Fibroblast of the aortic adventitia (primary cell): ENCODE measurements at places on chromosomes 3 and 15.

DNA sequence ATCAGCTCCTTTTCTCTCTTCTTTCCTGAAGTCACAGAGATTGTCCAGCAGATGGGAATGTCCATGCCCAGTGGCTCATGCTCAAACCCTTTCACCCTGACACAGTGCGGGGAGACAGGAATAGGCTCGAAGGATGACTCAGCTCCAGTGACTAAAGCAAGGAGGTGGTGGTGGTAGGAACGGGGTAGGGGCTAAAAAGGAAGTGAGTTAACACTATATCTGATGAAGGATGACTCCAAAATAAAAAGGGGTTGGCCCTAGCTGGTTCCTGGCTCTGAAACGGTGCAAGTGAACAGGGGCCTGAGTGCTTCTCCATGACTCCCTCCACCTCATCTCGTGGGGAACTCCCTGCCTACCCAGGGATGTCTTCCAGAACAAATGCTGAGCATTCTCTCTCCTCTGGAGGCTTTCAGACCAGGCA, 167.4 kb upstream of the LPP start:
- DNase-seq = peak; percentile 84

DNA sequence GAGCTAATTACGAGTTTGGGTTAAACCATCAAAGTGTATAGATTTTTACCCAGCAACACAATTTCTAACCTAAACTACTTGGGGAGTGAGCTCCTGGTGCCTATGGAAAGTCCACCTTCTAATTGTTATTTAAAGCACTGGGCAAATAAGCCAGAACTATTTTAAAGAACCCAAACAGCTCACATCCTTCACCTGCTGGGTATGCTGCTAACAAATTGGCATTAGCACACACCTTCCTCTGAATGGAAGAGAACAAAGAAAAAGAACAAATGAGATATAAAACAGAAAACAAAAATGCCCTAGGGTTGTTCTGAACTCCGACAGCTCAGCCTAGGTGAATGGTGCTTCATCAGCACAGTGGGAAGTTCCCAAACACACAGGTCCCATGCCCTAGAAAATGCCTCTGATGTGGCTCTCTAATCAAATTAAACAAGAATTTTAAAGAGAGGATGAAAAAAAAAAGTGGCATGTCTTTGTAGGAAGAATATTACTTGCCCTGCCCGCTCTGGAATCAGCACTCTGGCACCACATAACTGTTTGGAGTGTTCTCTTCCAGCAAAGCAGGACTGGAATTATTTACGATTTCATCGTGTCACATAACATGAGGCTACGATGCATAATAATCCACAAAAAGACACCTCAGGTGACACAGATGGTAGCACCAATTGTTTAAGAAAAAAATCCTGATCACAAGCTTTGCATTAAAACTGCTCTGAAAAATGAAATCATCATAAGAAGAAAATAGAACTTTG, 334.4 kb downstream of the GBE1 start:
- no peak for DNase-seq

DNA sequence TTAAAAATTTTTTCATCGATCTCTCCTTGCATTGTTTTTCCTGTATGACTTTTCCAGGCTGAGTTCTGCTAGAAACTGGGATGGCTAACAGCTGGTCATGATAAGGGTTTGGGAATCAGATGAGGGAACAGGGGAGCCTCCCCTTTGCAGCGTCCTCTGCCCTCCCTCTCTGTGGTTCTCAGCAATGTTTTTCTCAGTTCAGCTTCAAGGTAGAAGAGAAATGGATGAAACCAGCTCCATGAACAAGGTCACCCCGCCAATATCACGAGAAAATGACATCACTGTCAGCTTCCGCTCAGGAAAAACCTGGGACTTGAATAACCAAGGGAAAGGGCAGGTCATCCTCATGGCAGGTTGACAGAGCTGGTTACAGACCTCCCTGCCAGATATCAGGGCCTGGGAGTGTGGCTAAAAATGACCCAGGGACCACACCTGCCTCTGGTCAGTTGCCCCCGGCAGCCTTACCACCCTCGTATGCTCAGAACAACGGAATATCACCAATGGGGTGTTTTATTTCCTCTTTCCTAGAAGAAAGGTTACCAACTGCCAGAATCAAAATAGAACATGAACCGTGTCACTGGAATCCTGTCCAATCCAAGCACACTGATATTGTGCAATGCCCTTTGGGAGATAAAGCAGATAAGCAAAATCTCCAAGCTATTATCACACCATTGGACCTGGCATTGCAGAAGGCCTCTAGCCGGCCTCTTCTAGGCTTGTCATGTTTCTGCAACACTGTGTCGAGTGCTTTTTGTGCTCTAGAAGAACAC, 26.1 kb downstream of the LSM3 start:
- DNase-seq = peak; percentile 96

DNA sequence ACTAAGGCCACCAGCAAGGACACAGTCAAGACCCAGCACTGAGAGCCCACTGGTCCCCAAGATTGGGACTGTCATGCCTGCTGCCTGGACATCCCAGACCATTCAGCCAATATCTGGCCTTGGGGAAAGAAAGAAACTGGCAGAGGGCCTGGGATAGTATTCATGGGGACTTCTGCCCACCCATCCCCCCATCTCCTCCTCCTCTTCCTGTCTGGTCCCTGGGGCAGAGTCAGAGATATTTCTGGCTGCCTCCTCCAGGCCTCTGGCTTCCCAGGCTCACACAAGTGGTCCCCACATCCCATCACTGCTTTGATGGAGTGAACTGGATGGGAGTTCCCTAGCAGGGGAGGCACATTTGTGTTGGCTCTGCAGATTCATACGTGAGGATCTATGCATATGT, 4.2 kb upstream of the RASL12 start:
- peak; percentile 63 for DNase-seq

GRCh38 chr3:156132313-156132712, 11.9 kb downstream of the KCNAB1 start:
- no peak for DNase-seq

- no peak for DNase-seq
Measured at GRCh38 chr3:15458212-15458780, 30.9 kb downstream of the EAF1 start.

DNA sequence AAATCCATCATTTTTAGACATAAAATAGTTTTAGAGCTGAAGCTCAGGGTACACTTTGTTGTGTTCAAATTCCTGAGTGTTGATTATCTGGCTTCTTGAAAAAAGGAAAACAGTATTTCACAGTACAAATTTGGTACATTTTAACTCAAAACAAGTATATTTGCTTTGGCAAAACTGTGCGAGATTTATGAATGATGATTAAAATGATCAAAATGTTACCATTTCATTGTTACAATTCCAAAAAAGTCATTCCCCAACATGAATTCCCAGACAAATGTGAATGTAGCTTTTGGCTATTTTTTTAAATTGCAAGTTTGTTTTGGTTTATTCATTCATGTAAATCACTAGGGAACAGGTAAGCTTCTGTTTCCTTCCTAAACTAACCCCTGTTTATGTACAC, 347.4 kb upstream of the DCBLD2 start:
- DNase-seq = peak; percentile 17

GRCh38 chr3:42045708-42046243, 45.4 kb upstream of the TRAK1 start:
- no peak for DNase-seq

DNA sequence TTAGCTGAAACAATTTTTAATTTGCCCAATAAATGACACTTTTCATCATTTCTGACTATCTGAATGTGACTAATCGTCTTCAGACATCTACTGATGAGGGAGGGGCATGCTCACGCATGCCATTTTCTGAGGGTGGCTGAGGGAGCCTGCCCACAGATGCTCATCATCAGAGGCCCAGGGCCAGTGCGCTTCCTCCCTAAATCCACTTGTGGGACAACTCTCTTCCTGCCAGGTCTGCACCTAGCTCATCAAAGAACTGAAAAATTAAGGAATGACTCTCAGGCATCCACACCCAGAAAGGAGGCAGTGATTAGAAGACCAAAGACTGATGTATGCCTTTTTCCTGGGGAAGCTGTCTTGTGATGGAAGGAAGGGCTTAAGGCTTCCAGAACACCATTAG, 22.8 kb downstream of the RTP3 start:
- no peak for DNase-seq

DNA sequence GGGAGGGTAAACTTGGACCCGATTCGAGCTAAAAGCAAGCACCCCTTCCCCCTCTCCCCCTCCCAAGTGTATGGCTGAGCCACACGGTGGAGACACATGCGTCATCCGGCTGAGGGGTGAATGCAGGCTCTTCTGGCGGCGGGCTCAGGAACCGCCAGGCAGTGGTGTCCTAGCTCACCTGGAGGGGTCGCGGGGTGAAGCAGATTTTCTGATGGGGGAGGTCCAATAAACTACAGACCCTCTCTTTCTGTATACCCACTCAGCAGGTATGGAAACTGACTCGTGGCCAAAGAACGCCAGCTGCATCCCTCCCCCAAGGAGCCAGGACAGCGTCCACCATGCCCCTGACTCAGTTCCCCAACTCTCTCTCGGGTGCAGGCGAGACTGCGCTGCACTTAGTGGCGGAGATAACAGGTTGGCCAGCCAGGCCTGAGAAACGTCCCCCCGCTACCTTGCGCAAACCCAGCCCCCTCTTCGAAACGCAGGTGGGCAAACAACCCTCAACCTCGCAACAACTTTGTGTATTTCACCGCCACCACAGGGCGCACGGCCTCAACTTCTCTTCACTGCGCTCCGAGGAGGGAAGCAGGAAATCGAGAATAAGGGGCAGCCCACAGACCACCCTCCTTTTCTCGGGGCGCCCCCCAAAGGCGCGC, 1.3 kb downstream of the MAGI1 start:
- peak; percentile 48 for DNase-seq
